ENCODE measurements at places on chromosomes 2 and 18.

DNA sequence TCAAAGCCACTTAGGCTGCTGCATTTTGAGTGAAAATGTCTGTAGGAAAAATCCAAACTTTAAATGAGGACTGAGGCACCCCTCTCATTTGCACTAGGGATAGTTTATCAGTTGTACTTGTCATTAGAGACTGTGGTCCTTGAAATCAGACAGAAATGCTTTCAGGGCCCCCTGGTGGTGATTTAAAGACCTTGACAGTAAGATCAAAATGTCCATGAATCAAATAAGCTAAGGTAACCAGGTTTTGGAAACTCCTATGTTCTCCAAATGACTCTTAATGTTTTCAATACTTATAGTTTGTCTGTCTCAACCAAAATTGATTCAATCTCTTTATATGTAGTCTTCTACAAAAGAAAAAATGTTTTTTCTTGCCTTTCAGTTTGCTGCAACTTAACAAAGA is 28.8 kb upstream of the DDX18 start:
- DNase-seq, result no peak

DNA sequence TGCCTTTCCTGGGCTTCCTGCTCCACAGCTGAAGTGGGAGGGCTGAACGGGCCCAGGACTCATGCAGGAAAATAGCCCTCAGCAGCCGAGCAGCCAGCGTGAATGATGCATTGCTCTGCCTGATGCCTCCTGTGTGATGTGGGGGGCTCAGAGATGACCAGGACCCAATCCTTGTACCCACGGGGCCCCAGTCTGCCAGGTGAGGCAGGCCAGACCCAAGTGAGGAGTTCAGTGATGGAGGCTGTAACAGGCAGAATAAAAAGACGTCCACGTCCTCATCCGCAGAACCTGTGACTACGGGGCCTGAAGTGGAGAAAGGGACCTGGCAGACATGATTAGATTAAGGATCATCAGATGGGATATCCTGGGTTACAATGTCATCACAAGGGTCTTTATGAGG is 194.9 kb upstream of the HDAC4 start:
- DNase-seq, result no peak

DNA sequence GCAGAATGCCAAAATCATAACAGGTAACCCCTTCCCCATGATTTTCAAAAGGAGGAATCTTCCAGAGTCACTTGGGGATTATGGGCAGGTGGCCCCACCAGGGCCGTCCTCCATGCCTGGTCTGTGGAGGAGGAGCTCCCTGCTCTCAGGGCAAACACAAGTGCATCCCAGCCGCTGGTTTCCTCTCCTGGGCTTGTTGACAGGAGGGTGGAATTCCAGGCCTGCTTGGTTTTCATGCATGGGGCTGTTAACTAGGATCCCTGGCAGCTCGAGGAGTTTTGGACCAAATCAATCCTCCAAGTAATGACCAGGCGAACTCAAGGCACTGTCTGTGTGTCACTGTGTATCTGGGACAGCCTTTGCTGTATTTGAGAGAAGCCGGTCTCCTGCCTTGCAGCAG is 45.3 kb downstream of the FOSL2 start:
- no peak for DNase-seq

- DNase-seq, result no peak
These were observed 60.0 kb upstream of the OTOF start for GRCh38 chr2:26537826-26538475.

- no peak for DNase-seq
These were observed 48.8 kb downstream of the RAB27B start for GRCh38 chr18:54877076-54877475.

DNA sequence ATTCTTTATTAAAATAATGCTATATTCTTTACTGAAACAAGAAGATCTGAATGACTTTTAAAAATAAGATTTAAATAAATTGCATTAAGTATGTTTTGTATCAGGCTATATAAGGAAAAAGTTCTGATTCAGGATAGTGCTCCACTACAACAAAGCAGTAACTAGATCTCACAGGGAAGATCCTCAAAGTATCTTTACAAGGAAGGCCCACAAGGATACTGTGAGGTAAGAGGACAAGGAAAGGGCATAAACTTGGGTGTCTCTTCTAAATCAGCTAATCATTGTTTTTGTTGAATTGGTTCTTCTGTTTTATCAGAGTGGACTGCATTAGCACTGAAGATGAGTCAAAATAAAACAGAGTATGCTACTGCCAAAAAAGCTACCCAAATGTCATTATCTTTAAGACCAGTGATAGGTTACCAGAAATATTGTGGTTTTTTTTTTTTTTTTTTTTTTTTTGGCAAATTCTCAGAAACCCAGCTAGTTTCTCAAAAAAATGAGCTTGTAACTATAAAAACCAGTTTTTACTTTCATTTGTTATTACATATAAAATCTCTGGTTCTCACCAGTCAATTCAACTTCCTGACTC is 160.9 kb downstream of the BAZ2B start:
- DNase-seq, result no peak

DNA sequence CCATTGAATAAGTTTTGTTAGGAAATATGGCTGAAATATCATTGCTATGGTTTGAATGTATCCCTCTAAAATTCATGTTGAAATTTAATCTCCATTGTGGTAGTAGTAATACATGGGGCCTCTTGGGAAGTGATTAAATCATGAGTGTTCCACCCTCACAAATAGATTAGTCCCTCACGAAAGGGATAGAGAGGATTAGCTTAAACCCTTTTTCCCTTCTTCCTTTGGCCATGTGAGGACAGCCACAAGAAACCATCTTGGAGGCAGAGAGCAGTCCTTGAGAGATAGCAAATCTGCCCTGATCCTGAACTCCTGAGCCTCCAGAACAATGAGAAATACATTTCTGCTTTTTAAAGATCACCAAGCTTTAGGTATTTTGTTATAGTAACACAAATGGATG is 274.2 kb downstream of the CDH19 start:
- no peak for DNase-seq

DNA sequence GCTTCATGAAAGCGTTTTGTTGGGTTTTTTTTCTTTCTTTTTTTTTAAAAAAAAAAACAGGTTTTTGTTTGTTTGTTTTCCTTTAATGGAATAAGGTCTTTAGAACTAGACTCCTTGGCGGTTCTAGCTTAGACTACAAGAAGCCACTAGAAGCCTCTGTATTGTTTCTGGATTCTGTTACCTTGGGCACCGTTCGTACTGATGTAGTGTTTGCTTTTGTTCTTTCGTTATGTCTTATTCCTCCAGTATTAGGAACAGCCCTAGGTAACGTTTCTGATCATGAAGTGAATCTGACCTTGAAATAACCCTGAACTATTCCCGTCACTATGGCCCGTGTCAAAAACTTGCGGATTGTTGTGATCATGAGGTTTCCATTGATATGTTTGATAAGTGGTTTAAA is 164.6 kb downstream of the PTGR3 start:
- no peak for DNase-seq

DNA sequence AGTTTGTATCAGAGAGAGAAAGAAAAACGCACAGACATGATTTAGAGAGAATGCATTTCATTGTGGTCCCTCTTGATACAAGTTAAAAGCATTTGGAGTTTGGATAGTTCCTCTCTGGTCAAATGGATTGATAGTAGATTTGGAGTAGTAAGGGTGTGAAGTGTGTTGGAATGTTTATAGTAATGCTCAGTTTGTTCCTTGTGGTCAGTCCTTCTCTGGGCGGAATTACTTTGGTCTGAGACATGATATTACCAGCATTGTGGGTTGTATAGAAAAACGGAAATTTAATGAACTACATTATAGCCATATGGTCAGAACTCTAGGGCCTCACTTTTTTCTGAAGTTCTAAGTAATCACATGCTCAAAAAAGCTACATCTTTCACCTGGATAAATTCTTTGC is 178.9 kb downstream of the AGAP1 start:
- DNase-seq, result no peak

- no peak for DNase-seq
These were observed 91.7 kb downstream of the NRP2 start for GRCh38 chr2:205773989-205774388.

DNA sequence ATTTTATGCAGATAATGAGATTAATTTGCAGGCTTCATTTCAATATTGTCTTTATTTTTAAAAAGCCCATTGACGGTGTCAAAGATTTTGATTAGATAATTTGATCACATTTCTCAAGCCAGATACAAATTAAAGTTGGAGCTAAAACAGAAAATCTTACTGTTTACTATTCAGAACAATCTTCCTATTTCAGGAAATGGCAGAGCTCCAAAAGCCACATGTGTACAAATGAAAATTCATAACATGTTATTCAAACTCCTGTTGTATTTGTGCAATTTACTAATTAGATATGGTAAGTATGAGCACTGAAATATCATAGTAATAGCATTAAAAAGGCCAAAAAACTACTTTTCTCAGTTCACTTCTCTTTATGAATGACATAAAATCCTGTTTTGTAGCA is 682.9 kb downstream of the KCNJ3 start:
- DNase-seq, result no peak

DNA sequence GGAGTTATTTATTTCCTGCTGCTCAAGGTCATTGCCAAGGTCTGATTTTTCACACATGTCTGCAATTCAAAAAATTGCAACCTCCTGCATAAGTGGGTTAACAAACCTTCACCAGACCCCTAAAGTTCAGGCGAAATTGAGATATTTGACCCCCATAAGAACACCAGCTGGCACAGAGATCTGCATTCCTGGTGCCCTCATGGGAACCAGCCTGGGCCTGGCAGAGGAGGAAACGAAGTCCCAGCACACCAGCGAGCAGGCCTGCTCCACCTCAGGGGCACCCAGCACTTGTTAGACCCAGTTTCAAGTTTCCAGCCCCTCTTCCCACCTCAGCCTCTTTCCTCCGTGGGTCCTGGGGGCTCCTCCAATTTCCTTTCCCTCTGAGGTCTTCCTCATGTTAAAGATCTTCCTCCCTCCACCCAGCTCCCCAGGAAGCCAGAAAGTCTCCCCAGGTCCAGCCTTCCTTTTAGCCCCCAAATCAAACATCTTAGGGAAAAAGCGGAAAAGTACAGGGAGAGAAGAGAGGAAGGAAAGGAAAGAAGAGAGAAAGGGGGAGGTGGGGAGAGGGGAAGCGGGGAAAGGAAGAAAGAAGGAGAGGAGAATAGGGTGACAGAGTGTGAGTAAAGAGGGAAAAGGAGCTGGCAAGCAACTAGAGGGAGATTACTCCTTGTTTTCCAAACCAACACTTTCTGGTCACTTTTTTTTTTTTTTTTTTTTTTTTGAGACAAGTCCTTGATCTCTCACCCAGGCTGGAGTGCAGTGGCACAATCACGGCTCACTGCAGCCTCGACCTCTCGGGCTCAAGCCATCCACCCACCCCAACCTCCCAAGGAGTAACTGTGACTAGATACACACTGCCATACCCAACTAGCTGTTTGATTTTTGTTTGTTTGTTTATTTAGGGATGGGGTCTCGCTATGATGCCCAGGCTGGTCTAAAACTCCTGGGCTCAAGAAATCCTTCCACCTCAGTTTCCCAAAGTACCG is 3.9 kb upstream of the C2orf72 start:
- no peak for DNase-seq

GRCh38 chr2:150625303-150625702 is 137.8 kb upstream of the RND3 start:
- DNase-seq, result no peak

DNA sequence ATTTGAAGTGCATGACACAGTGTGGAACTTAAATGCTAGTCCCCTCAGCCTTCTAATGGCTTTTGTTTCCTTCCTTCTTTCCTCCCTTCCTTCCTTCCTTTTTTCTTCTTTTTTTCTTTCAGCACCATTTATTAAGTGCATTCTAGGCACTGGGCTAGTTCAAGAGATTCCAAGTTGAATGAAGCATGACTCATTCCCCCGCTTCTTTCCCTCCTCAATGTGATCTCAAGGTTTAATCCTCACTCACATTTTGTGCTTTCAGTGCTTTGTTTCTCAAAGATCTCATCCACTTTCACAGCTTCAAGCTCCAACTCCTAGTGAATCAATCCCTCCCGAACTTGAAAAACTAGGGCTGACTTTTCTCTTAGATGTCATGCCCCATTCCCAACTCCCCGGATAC is 90.1 kb downstream of the LBH start:
- DNase-seq, result no peak

- no peak for DNase-seq
These were observed 271.3 kb downstream of the CYRIA start for GRCh38 chr2:16394072-16394985.

GRCh38 chr2:62415019-62415431 is 91.0 kb downstream of the TMEM17 start:
- DNase-seq, result no peak

DNA sequence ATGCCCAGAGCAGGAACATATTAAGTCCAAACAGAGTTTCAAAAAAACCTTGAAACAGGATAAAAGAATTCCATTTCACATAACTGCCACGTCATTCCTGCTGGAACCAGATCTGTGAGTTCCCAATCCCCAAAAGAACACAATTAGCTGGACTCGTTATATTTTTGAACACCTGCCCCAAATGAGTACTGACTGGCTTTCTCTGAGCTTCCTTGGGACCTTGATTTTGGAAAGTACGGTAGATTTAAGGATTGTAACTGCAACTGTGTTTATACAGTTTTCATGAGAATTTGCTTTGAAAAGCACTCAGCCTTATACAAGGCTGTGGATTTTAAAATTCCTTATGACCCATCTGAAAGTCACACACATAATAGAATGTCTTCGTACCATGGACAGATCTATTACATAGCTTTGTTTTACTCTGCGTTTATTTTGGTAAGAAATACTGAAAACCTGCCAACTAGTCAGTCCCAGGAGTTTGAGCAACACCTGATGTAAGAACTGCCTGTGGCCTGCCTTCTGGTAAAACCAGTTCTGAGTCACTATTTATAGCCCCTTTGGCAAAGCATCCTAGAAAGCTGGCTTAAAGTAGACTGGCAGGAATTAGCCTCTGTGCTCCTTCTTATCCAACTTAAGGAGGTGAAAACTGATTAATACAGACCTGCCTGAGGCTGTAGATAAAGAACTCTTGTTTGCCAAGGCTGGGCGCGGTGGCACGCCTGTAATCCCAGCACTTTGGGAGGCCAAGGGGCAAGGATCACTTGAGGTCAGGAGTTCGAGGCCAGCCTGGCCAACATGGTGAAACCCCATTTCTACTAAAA is 48.1 kb downstream of the MERTK start:
- no peak for DNase-seq

- no peak for DNase-seq
These were observed 24.0 kb downstream of the ZNF385B start for GRCh38 chr2:179837408-179837807.

GRCh38 chr2:97707362-97708047 is 5.9 kb upstream of the ZAP70 start:
- DNase-seq, result no peak

DNA sequence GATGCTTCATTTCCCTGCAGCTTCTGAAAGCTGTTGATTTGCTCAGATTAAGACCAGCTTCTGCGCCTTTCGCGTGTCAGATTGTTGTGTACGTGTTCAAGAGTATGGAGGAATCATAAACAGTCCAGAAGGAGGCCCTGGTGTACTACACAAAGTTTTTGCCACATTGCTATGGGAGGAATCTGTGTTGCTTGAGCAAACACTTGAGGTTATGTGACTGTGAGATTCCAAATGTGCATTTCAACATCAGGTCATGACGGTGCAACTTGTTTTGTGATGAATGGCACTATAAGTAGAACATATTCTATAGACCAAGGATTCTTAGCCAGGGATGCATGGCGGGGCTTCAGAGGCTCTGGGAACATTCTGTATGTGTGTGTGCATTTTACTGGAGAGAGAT is 35.0 kb downstream of the SRSF7 start:
- DNase-seq, result no peak

- no peak for DNase-seq
These were observed 87.8 kb upstream of the SLC66A3 start for GRCh38 chr2:11067221-11068078.

Measured in stimulated activated CD4-positive, alpha-beta T cell treated with anti-CD3 and anti-CD28 coated beads, Interleukin-15, amount 100 ng/mL, for 1 hour (primary cell).